ENCODE measurements at places on chromosomes 13 and 19. TPM values are rescaled to one million over a fixed set of nuclear protein-coding genes. Genes with fewer than 3 reads are reported as not detected.

The KLHL1 gene
- not detected for total RNA-seq

The OR4F17 gene
- total RNA-seq = not detected

The AP1M2 gene
- total RNA-seq = 16.7 TPM

The LGALS14 gene
- not detected for total RNA-seq

The ATCAY gene
- total RNA-seq = not detected

The MISP gene
- 0.49 TPM for total RNA-seq

DNA sequence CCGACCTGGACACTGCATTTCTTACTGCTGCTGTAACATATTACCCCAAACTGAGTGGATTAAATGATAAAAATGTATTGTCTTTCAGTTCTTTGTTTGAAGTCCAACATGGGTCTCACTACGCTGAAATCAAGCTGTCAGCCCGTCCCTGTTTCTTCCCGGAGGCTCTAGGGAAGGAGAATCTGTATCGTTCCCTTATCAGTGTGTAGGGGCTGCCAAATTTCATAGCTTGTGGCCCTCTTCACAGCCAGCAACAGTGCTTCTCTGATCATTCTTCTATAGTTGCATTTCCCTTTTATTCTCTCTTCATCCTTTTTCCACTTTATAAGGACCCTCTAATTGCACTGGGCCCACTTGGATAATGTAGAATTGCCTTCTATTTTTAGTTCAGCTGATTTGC lies 10.1 kb downstream of the ZNF234 start:
- DNase-seq = no peak

- DNase-seq = peak; percentile 82
Observed at GRCh38 chr19:52735734-52736133, 890 bp upstream of the ZNF611 start.

- no peak for DNase-seq
Observed at GRCh38 chr19:47860602-47861297, 1.7 kb downstream of the TPRX2 start.

GRCh38 chr19:9309974-9310446 lies 372 bp upstream of the ZNF699 start:
- peak; percentile 94 for DNase-seq

- no peak for DNase-seq
Observed at GRCh38 chr13:26024558-26024957, 27.3 kb downstream of the SHISA2 start.

DNA sequence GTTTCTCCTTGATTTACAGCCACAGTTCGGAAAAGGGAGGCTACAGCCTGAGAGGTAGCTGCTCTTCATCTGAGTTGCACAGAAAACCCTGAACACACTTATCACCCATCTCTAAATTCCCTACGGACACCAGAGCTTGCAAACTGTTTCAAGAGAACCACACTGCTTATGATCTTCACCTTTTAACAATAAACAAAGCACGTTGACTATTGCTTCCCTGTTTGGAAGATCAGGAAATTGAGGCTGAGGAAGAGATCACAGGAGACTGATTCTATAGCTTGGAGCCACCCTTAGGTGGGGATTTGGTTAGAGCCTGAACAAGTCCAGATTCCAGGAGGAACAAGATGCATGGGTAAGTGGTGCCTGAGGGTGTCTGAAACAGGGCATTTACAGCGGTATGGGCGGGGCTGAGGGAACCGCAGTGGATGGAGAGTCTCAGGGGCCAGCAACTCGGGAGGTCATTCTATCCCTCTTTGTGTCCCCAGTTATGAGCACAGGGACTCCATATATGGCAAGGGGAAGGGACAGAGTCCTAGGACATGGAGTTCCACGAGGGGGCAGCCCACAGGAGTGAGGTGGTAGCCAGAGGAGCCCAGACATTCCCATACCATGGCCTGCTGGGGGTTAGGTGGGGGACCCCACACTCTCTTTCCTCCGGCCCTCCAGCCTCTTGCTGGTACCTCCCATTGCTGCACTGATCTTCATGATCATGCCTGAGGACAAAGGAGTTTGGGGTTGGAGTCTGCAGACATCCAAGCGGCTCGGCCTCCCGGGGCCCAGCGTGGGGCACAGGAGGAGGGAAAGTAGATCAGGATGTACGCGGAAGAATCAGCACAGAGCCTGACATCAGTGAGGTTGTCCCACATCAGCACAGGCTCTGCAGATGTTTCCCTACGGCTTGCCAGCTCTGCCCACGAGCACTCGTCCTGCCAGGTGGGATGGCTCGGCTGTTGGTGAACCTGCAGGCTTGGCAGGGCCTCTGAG lies 162.3 kb upstream of the ZNF536 start:
- no peak for DNase-seq

- DNase-seq = no peak
Observed at GRCh38 chr13:36143738-36144137, 12.6 kb upstream of the DCLK1 start.

DNA sequence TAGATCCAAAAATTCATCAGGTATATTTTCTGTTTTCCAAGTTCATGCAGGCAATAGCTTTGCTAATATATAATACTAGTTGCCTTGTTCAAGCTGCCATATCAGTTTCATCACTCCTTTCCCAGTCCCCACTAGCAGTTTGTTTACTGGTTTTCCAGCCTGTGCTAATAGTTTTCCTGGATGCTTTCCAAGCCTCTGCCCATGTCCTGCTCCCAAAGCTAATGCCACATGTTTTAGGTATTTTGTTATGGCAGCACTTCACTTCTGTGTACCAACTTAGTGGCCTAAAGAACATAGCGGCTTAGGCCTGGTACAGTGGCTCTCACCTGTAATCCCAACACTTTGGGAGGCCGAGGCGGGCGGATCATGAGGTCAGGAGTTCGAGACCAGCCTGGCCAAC lies 28.1 kb upstream of the ZNF527 start:
- DNase-seq = no peak

GRCh38 chr19:3986260-3987041 lies 1.2 kb upstream of the EEF2 start:
- no peak for DNase-seq

- no peak for DNase-seq
Observed at GRCh38 chr13:110309661-110310524, 2.8 kb downstream of the COL4A2 start.

DNA sequence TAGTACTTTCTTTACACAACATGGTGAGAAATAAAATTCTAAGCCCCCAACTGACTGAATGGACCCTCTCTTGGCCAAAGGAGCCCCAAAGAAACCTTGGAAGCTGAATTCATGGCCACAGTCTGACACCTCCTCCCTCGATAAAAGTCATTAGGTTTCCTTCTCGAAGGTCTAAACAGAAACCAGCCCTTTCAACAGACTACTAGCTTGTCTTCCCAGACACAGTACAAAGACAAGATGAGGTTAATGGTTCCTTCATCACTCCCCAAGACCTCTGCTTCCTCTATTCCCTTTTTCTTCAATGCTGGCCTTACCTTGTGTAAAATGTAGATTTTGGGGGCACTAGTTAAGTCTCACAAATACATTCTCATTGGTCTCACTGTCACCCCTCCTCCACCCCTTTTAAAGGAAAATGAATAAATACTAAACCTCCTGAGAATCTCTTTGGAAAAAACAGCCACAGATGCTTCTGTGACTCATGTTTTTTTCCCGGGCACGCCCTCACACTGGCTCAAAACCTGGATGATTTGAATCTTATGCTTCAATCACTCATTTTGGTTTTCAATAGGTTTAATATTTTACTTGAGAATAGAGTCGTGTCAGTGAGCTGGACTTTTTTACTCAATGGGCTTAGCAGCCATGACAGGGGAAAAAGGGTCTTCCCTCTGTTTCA lies 65.8 kb upstream of the MED4 start:
- no peak for DNase-seq

- DNase-seq = peak; percentile 64
Observed at GRCh38 chr19:44747739-44748425, 626 bp upstream of the BCL3 start.

GRCh38 chr19:1974381-1975161 lies 33.6 kb downstream of the CSNK1G2 start:
- DNase-seq = no peak

DNA sequence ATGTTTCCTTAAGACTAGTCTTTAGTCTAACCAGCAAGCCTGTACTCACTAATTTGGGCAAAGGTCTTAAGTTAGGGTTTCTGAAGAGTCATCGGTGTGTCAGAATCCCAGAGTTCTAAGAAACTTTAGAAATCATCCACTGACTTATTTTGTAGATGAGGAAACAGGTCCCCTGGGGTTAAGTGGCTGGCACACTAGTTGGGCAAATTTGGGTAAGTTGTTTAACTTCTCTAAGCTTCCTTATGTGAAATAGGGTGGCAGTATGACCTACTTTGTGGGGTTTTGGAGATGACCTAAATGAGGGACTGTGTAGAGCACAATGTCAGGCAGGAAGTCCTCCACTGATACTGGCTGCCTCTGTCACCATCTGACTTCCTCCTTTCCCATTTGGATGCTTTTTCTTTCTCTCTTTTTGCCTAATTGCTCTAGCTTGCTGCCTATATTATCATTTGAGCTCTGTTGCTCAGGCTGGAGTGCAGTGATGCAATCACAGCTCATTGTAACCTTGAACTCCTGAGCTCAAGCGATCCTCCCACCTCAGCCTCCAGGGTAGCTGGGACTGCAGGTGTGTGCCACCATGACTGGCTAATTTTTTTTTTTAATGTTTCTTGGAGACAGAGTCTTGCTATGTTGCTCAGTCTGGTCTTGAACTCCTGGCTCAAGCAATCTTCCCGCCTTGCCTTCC lies 2.3 kb downstream of the ADGRE3 start:
- no peak for DNase-seq

DNA sequence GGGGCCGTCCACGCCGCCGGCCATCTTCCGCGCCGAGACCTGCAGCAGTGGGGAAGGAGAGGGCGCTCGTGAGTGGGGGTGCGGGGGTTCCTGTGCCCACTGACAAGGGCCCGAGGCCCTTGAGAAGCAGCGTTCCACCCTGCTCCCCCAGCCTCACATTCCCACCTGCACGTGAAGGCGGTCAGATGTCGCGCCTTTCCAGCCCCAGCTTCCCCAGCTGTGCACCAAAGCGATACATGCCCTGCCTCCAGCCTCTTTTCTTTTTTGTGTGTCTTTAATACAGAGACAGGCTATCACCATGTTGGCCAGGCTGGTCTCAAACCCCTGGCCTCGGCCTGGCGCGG lies 11.5 kb downstream of the ZBTB7A start:
- DNase-seq = no peak

DNA sequence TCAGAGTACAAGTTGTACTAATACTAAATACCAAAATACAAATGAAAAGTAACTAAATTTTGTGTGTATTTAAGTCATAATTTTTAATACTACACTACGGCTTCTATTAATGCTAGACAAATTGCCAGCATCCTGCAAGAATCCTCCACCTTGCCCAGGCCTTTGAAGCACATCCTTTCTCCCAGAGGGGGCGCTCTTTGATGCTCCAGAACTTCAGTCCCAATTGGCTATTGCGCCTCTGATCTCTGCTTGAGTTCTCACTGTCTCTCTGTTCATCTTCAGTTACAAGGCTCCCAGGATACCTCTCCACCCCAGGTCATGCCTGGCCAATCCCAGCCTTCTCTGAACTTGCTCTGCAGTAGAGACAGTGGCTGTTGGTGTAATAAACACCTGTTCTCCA lies 141.0 kb downstream of the DCLK1 start:
- DNase-seq = no peak

DNA sequence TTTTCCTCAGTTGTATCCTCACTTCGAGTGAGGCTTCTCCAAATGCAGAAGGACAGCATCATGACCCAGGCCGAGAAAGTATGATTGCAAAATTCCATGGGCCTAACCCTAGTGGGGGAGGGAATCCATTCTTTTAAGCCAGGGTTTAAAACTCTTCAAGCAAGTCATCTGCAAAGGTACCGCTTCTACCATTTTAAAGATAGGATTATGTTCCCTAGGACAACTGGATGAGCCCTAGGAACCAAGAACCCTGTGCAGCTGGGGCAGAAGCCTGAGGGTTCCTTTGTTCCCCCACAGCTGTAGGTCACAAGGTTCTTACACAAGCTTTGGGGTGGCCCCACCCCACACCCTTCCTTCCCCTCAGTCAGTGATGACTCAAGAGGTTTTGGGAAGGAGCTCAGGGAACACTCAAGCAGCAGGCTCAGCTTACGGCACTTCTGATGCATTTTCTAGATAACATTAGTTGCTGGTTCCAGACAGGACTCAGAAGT lies 13.5 kb downstream of the ARL11 start:
- no peak for DNase-seq

- DNase-seq = no peak
Observed at GRCh38 chr13:23715762-23716235, 145.6 kb downstream of the TNFRSF19 start.

DNA sequence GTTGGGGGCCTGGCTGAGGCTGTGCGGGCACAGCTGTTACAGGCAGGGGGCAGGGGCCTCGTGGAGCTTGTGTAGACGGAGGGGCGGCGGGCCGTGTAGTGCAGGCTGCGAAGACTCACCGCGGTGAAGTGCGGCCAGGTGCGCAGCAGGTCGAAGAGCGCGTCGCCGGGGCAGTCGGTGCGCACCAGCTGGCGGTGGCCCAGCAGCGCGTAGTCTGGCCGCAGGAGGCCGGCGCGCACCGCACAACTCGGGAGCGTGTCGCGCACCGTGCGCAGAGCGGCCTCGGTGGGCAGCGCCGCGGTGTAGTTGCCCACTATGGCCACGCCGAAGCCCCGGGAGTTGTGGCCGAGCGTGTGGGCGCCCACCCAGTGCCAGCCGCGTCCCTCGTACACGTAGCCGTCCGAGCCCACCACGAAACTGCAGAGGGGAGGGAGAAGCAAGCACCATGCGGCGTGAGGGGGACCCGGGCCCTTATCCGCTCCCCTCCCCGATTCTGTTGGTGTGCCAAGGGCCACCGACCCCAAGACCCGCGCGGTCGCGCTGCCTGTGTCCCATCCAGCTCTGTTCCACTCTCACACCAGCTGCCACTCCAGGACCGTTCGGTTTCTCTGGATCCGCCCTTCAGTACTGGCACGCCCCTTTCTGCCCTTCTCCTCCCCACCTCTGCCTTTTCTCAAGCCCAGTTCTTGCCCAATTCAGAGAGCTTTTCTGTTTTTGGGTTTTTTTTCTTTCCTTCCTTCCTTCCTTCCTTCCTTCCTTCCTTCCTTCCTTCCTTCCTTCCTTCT lies 5.4 kb upstream of the RASAL3 start:
- DNase-seq = no peak

- DNase-seq = no peak
Observed at GRCh38 chr13:99344610-99345208, 37.5 kb upstream of the GPR183 start.

DNA sequence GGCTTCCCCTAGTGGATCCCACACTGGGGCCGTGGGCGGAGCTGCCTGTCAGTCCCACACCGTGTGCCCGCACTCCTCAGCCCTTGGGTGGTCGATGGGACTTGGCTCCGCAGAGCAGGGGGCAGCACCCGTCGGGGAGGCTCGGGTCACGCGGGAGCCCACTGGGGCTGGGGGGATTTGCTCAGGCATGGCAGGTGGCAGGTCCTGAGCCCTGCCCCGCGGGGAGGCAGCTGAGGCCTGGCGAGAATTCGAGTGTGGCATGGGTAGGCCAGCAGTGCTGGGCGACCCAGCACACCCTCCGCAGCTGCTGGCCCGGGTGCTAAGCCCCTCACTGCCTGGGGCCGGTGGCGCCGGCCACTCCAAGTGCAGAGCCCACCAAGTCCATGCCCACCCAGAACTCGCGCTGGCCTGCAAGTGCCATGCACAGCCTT lies 481.7 kb upstream of the PRR20A start:
- DNase-seq = no peak
